ENCODE measurements at places on chromosomes 16 and 17.

DNA sequence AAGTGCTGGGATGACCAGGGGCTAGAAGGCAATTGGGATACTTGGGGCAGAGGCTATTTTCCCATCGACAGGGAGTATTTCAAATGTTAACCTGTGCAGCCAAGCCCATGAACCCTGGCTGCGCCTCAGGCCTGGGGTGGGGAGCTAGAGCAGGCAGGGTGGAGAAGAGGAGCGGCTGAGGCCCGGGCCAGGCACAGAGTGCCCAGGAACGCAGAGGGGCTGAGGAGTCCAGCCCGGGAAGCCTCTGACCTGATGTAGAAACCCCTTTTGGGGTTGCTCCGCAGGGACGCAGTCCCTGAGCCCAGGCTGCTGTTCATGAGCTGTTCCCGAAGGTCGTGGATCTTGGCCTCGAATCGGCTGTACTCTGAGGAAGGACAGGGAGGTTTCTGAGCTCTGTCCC lies 16.8 kb upstream of the ASGR1 start:
- no peak for DNase-seq

DNA sequence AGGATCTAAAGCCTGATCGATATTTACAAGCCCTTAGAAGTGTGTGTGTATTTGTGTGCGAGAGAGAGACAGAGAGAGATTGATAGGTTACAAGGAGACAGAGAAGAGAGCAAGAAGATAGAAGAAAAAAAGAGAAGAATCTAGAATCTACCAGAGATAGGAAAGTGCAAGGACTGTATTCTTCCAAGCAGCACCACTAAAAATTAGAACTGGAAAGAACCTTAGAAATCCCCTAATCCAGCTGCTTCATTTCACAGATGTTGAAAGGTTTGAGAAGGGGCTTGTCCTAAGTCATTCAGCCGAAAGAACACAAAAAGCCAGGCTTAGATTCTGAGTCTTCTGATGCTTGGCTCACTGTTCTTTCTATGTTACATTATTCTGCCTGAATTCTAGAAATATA lies 92.2 kb downstream of the HS3ST3A1 start:
- DNase-seq: no peak

DNA sequence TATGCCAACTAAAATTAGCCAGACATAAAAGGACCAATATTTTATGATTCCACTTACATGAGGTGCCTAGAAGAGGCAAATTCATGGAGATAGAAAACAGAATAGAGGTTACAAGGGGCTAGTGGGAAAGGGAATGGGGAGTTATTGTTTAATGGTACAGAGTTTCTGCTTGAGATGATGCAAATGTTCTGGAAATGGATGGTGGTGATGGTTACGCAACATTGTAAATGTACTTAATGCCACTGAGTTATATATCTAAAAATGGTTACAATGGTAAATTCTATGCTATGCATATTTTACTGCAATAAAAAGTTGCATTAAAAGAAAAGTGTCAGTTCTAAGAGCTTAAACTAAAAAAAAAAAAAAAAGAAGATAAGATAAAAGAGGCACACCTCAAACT lies 17.9 kb downstream of the MT1X start:
- DNase-seq: no peak

DNA sequence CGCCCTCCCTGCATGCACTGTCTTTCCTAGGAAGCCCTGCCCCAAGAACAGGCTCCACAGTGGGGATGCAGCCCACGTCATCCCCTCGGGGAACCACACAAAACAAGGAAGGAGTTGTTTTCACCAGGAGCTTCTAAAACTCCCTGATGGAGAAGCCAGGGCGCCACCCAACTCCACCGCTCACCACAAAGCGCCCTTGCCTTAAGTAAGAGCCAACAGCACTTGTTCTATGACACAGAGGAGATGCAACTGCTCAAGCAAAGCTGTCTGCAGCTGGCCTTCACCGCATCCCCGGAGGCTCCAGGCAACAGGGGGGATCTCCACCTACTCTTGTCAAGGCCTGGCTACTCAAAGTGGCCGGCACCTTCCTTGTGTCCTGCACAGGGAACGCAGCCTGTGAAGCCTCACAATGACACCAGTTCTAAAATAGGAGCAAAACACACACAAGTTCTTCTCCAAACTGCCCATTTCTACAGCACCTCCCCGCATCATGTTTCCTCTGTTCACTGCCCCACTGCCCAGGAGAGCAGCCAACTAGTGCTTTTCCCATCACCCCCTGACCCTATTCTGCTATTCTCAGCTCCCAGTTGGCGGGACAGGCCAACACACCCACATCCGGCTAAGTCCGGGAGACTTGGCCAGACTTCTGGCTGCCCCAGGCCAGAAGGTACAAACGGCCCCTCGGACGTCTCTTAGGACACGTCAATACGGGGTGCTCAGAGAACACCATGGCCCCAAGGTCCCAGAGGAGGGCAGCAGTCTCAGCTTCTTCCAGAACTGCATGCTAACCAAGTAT lies 24.2 kb downstream of the MPG start:
- no peak for DNase-seq

- DNase-seq: no peak
Measured at GRCh38 chr16:85062845-85063244, 35.2 kb downstream of the KIAA0513 start.

GRCh38 chr17:6704470-6705052 lies 8.6 kb downstream of the SLC13A5 start:
- DNase-seq: no peak

GRCh38 chr16:1691276-1691675 lies 13.2 kb downstream of the JPT2 start:
- DNase-seq: peak; percentile 41

DNA sequence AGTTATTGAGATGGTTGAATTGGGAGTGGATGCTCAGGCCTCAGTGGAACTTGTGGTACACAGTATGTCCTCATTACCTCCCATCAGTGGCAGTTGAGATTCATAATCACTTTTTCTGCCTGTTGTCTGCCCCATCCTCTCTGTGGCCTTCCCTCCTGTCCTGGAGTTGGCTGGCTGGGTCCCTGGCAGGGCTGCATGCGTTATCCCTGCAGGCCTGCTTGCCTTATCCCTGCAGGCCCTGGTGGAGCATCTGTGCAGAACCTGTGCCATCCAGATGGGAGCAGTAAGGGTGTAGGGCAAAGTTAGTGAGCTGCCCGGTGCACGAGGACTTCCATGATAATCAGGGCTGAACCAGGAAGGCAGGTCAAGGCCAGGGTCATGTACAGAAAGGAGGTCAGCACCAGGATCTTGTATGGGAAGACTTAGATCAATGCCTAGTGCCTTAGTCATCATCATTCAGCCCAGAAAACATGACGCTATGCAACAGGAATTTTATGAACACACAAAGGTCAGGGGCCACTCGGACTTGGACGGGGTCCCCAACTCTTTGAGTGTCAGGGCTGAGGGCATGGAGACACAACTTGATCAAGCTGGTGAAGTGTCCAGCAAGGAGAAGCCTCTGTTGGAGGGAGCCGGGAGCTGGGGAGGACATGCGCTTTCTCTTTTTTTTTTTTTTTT lies 47.2 kb downstream of the ABCC1 start:
- peak; percentile 93 for DNase-seq

DNA sequence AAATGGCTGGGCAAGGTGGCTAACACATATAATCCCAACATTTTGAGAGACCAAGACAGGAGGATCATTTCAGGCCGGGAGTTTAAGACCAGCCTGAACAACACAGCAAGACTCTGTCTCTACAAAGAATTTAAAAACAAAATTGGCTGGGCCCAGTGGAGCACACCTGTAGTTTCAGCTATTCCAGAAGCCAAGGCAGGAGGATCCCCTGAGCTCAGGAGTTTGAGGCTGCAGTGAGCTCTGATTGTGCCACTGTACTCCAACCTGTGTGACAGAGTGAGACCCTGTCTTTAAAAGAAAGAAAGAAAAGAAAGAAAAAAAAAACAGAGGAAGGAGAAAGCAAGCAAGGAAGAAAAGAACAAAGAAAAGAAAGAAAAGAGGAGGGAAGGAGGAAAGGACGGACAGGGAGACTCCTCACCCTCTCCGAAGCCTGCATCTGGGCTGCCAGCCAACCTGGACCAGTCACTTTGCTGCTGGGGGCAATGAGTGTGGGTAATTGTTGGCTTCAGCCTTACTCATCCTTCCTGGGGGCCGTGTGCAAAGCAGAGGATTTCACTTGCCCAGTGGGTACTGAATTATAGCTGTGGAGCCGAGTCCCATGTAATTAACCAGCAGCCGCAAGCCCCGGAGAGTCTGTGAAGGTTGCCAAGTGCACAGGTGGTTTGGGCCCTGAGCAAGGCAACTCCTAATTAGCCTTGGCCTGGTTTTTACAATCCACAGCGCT lies 6.7 kb upstream of the MT4 start:
- peak; percentile 83 for DNase-seq

DNA sequence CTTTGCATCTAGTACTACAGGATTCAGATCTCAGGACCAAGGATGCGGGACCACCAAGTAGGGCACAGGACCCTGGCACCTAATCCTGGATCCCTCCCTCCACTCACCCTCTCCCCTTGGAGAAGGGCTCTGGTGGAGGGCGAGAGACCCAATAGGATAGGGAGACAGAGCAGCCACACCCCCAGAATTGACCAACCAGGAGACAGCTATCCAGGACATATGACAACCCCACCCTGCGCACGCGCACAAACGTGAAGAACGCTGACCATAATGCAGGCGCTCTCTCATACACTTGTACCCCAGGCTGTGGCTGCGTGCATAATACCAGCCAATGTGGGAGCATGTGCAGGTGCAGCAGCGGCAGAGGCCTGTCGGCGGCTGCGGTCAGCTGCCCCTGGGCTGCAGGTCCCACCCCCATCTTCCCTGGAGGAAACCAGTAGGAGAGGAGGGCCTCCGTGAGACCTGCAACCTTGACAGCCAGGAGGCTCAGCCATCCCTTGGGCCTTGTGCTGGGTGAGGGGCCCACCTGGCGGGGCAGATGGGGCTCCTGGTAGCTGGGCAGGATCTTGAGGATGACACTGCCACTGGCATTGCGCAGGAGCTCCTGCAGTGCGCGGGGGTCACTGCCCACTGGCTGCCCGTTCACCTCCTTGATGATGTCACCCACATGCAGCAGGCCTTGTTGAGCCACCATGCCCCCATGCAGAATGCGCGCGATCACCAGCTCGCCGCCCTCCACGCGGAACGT lies 25.4 kb downstream of the MPP2 start:
- no peak for DNase-seq

- no peak for DNase-seq
Measured at GRCh38 chr16:78389009-78389498, 289.6 kb downstream of the WWOX start.

DNA sequence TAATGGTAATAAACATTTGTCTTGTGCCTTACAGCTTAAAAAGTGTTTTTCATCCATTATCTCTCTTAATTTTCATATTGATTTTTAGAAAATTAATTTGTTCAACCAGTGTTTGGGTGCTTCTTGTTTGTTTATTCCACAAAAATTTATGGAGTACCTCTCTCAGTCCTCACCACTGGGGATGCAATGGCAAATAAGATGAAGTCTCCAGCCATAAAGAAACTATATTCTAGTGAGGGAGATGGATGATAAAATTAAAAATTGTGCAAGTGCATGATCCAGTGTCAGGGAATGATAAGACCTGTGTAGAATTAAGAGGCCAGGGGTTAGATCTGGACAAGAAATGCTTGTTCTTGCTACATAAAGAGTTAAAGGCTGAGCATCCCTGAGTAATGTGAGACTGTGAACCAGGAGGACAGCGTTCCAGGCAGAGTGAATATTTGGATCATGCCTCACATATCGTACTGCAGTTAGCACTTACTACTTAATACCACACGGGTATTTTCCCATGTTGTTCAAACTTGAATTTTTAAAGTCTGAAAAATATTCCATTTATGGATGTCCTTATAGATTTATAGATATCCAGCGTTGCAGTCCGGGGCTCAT lies 535.7 kb upstream of the HSBP1 start:
- DNase-seq: peak; percentile 29

Measured in LHCN-M2 (cell line).